ENCODE measurements at places on chromosomes 7 and 10.

- no peak for DNase-seq
These were observed 114.5 kb downstream of the PLCE1 start for GRCh38 chr10:94108200-94108599.

DNA sequence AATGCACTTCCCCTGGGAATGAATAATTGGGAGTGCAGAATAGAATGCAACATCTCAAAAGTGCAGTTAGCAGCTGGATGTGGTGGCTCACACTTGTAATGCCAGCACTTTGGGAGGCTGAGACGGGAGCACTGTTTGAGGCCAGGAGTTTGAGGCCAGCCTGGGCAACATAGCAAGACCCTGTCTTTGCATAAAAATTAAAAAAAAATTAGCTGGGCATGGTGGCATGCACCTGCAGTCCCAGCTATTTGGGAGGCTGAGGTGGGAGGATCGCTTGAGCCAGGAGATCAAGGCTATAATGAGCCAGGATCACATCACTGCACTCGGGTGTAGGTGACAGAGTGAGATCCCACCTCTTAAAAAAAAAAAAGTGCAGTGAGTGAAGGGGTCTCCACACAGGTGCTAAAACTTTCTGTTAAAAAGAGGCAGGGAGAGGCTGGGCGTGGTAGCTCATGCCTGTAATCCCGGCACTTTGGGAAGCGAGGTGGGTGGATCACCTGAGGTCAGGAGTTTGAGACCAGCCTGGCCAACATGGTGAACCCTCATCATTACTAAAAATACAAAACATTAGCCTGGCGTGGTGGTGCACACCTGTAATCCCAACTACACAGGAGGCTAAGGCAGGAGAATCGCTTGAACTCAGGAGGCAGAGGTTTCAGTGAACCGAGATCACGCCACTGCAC, 13.5 kb upstream of the ZMIZ1 start:
- peak; percentile 7 for DNase-seq

DNA sequence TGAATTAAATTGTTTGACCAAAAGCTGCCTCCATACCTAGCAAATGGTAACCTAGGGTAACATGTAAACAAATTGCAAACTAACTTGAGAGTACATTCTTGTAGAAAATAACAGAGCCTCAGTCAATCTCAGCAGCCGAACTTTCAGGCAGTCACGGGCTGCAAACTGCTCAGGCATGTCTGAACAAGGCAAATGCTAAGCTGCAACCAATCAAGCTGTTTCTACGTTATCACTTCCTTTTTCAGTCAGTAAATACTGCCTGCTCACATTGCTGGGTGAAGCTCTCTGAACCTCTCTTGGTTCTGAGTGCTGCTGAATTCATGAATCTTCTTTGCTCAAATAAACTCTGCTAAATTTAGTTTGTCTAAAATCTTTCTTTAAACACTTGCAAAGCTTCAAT, 1212.4 kb downstream of the SORCS1 start:
- DNase-seq, result no peak

GRCh38 chr10:119931871-119932270, 39.3 kb downstream of the SEC23IP start:
- no peak for DNase-seq

DNA sequence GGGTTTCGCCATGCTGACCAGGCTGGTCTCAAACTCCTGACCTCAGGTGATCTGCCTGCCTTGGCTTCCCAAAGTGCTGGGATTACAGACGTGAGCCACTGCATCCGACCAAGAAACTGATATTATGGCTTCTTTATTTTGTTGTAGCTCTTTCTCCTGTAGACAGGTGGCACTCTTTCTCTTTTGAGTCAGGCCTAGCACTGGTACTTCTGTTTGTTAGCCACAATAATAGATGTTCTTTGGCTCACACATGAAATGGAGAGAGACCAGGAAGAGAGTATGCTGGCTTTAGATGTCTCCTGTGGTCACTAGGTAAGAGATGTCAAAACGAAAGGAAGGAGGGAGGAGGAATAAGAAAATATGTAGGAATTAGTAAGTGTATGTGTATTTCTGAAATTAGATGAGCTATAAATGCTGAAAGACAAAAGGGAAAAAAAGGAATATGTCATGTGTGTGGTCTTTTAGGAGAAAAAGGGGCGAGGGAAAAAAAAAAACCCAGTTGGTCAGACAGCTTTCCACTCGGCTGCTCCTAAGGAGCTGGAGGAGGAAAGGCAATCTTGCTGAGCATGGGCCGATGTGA, 78.7 kb downstream of the CLEC2L start:
- no peak for DNase-seq

DNA sequence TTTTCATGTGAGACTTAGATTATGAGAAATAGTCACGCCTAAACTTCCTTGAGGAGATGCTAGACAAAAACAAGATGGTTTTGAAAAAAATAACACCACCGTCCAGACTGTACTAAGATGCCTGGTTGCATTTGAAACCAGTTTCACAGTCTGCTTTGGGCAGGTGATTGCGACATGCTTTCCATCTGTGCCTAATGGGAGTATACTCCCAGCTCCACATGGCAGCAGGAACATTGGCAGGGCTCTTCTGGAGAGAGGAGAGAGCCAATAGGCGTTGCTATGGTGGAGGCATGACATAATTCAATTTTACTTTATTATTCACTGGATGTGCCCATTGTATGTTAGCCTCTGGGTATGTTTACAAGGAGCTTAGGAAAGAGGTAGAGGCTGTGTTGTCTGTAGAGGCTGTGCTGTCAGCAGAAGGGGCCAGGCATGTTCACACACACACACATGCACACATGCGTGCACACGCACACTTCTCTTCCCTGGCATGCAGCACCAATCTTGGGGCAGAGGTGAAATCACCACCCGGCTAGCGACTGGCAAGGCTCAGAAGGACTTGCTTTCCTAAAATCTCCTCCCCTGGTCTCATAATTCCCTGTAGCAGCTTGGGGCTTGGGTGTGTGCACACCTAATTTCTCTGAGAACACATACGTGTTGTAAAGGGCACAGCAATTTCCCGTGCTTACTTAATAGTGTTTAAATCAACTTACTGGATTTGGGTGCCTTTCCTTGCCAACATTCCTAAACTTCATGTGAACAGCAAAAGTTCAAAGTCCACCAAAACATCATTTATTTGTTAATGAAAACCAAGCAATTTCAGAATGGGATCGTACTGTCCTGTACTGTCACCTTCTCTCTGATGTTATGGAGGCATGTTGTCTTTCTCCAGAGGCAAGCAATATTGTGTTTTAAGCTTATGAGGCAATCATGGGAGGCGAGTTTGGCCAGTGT, 162.1 kb downstream of the TCF7L2 start:
- no peak for DNase-seq

- no peak for DNase-seq
These were observed 757 bp downstream of the ANKIB1 start for GRCh38 chr7:92246360-92247101.

DNA sequence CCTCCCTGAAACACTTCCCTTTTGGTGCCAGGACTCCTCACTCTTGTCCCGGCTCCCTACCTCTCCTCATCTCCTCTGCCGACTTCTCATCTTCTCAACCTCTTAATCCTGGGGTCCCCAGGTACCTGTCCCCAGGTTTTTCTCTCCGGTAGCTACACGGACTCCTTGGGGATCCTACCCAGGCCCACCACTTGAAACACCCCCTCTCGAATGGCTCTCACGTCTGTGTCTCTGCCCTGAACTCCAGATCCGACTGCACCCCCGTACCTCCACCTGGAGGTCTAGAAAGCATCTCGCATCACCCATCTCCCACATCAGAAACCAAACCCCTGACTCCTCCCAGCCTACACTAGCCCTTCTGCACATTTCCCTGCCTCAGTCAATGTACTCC, 4.8 kb downstream of the TBATA start:
- DNase-seq, result no peak
